Activated T-helper 1 cell treated with Interleukin-2 at 50 U/mL for 16 hours (primary cell): ENCODE measurements at places on chromosomes 11 and 22.
A peak's percentile ranks its signal among the peaks of the same experiment; 100 is the strongest.

- DNase-seq = no peak
Measured at GRCh38 chr11:57277845-57278720, 41.0 kb upstream of the APLNR start.

- no peak for DNase-seq
Measured at GRCh38 chr22:30040499-30041260, 39.6 kb upstream of the HORMAD2 start.

DNA sequence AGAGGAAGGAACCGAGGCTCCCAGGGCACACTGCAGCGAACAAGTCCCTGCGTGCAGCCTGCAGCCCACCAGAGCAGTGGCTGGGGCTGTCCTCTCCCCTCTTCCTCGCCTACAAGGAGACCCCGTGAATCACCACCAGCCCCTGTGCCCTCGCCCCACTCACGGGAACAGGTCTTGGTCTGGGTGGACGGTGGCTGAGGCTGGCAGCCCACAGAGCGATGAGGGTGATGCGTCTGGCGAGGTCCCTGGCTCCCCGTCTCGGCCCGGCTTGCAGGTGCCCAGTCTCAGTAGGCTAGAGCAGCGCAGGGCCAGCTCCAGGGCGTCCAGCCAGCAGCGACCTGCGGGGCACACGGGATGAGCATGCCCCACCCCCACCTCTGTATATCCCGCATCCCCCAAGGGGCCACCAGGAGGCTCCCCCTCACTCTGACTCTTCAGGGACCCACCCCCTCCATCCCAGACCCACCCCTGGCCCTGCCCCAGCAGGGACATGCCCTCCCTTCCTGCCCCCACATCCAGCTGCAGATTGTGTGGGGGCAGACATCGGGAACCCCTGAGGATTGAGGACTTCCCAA lies 50.5 kb upstream of the CARS1 start:
- no peak for DNase-seq

- DNase-seq = no peak
Measured at GRCh38 chr11:43574949-43575912, 105.3 kb upstream of the HSD17B12 start.

- peak; percentile 72 for DNase-seq
Measured at GRCh38 chr11:76318744-76319384, 62.1 kb downstream of the THAP12 start.

- DNase-seq = no peak
Measured at GRCh38 chr22:46854125-46854870, 91.8 kb downstream of the TBC1D22A start.
